ENCODE measurements at places on chromosomes 1 and 21.
A peak's percentile ranks its signal among the peaks of the same experiment; 100 is the strongest.

- H3K36me3 ChIP-seq = no peaks in the 10 kb centered on the region
- H3K4me3 ChIP-seq = no peak overlapping the region
- H3K4me1 ChIP-seq = no peaks in the 10 kb centered on the region
- no peak overlapping the region for H3K27ac ChIP-seq
- no peaks in the 10 kb centered on the region for H3K27me3 ChIP-seq
Observed at GRCh38 chr21:21385404-21385803, 387.2 kb downstream of the NCAM2 start.

DNA sequence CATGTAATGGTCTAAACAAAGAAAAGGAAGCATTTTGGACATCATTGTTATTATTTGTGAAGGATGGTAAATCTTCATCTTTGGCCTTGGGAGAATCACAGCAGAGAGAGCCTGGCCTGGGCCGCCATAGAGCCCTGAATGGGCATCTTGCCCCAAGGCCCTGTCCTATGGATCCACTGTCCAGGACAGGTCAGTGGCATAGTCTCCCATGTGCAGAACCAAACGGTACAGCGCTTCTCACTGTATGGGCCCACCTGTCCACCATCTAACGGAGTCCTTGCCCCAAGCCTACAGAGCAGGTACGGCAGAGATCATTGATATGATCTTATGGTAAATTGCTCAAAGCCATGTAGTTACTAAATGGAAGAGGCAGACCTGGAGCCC lies 185.7 kb downstream of the FOXD2 start:
- H3K36me3 ChIP-seq = no peaks in the 10 kb centered on the region
- H3K4me1 ChIP-seq = peaks cover 7% of the 10 kb centered on the region
- no peak overlapping the region for H3K27ac ChIP-seq
- no peaks in the 10 kb centered on the region for H3K27me3 ChIP-seq

DNA sequence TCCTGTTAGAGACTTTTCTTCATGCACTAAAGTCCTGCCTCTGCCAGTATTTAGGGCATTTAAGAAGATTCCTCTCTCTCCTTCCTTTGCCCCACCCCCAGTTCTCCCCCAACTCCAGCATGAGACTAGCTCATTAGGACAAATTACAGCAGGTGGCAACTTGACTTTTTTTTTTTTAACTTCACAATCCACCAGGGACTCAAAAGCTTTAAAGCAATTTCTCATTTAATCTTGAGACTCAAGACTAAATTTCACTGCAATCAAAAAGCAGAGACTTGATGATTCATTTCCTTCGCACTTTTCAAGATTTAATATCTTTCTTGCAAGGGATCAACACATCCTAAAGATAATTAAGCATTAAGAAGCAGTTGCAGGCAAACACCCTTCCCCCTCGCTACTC lies 74.9 kb downstream of the WLS start:
- H3K27ac ChIP-seq = no peak overlapping the region
- no peak for DNase-seq
- no peaks in the 10 kb centered on the region for H3K36me3 ChIP-seq
- H3K4me1 ChIP-seq = no peaks in the 10 kb centered on the region

- peaks cover 46% of the 10 kb centered on the region for H3K4me1 ChIP-seq
- peak; percentile 78 for DNase-seq
- H3K27ac ChIP-seq = peak overlapping the region; percentile 77
- H3K36me3 ChIP-seq = no peaks in the 10 kb centered on the region
Observed at GRCh38 chr1:201719812-201720521, 109.0 kb upstream of the IPO9 start.

GRCh38 chr1:10724948-10725847 lies 71.2 kb downstream of the CASZ1 start:
- no peak overlapping the region for H3K27ac ChIP-seq
- H3K4me3 ChIP-seq = no peak overlapping the region
- peaks cover 3% of the 10 kb centered on the region for H3K4me1 ChIP-seq
- H3K27me3 ChIP-seq = no peaks in the 10 kb centered on the region
- peak; percentile 37 for DNase-seq
- H3K36me3 ChIP-seq = no peaks in the 10 kb centered on the region

All from hepatocyte (in vitro differentiated cells).